Uterus (tissue), 4 donors: ENCODE measurements at places on chromosomes 7 and 10. TPM values are rescaled to one million over a fixed set of nuclear protein-coding genes. Genes with fewer than 3 reads are reported as not detected.
A peak's percentile ranks its signal among the peaks of the same experiment; 100 is the strongest.

Gene PDK4
- total RNA-seq = 133 TPM

Gene OR9A2
- not detected for total RNA-seq

Gene CALHM1
- total RNA-seq = not detected

Gene TCERG1L
- total RNA-seq = not detected

Gene FFAR4
- total RNA-seq = not detected

Gene WEE2
- not detected for total RNA-seq

Gene ACTR3C
- 13.1 TPM for total RNA-seq

Gene PLEKHS1
- total RNA-seq = 0.14 TPM

Gene SYCE1
- total RNA-seq = 1.0 TPM

Gene ZNF804B
- not detected for total RNA-seq

Gene TMEM229A
- total RNA-seq = 7.1 TPM

Gene ZNF425
- 4.8 TPM for total RNA-seq

Gene CLCN1
- total RNA-seq = not detected

DNA sequence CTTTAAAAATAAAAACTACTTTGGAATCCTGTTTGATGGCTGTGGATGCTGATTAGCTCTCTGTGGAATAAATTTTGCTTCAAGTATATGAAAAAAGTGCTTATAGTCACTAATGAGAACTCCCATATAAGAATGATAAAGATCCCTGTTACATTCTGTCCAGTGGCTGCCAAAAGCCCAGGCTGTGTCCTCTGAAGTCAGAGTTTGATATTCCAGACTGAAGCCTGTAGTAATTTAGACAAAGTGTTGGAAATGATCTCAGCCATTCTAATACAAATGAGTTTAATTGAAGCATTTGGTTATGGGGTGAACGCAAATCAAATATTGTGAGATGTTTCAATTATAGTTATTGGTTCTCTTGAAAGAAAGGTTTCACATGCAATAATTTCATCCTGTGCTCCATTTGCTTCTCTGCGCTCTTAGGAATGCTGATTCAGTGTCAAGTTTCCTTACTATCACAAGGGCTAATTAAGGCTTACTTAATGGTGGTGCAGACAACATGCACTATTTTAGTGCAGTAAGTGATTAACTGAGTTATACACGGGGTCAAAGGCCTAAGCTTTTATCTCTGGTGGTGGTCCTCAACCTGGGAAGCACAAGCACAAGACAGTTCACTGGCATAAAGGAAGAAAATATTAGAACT lies 867.6 kb downstream of the SORCS1 start:
- DNase-seq = no peak

DNA sequence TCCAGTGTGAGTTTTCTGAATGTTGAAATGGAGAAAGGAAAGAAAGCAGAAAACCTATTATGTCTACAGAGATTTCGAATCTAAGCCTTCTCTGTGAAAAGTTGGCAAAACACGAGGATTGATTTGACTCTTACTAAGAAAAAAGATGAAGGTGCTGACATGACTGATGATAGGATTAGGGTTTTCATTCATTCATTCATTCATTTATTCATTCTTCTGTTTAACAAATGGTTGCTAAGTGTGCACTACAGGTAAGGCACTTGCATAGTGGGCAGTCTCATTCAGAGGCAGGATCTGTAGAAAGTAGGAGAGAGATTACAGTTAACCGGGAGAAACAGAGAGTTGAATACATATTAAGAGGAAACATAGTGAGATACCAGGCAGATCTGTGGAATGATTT lies 137.1 kb downstream of the ZNF365 start:
- no peak for DNase-seq

GRCh38 chr10:61359452-61359851 lies 93.7 kb downstream of the TMEM26 start:
- DNase-seq = no peak

- no peak for DNase-seq
These were observed 208.5 kb downstream of the EXOC4 start for GRCh38 chr7:133461421-133461820.

- no peak for DNase-seq
These were observed 13.3 kb downstream of the GPR37 start for GRCh38 chr7:124752310-124752709.

- no peak for DNase-seq
These were observed 238.9 kb upstream of the PLXNA4 start for GRCh38 chr7:132815130-132815529.

- DNase-seq = no peak
These were observed 148.7 kb downstream of the BICC1 start for GRCh38 chr10:58661336-58661735.

DNA sequence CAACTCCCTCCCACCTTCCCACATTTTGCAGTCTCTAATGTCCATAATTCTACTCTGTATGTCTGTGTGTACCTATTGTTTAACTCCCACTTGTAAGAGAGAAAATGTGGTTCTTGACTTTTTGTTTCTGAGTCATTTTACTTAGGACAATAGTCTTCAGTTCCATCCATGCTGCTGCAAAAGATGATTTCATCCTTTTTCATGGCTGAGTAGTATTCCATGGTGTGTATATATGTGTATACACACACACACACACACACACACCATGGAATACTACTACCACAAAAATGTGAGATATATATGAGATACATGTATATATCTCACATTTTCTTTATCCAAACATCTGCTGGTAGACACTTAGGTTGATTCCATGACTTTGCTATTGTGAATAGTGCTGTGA lies 182.1 kb upstream of the GALNT17 start:
- no peak for DNase-seq

DNA sequence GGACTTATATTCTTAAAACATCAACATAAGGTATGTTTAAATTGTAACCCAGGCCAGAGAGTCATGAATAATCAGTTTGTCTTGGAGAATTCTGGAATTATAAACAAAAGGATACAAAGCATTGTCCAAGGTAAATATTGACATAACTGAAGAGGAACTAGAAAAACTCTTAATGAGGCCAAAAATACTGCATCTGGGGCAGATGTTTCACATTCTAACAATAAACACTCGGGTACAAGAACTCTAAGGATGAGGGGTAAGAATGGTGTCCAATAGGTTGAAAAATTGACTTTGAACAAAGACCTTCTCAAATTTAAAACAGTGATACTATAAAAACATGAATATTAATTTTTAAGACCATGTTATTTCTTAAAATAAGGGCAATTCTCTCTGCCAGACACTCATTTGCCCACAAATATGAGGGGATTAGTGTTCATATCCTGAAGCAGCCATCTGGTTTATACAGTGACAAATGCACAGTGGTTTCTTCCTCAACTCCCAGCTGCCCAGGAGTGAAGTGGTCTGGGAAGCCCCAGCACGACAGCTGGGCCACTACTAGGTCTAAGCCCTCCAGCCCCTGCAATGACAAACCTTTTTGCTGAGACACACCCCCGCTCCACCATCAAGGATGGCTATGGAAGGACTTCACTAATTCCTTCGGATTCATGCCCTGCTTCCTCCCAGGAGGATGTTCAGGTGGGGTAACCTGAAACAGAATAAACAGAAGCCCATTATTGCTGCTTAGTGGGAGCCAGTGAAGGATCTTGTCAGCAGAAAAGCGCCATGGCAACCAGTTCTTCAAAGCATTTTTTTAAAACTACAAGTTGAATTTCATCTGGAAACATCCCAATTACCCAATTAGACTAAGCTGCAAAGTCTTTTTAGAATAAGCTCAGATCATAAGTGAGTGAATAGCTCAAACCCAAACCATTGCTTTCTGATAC lies 107.5 kb upstream of the ARID5B start:
- DNase-seq = no peak

DNA sequence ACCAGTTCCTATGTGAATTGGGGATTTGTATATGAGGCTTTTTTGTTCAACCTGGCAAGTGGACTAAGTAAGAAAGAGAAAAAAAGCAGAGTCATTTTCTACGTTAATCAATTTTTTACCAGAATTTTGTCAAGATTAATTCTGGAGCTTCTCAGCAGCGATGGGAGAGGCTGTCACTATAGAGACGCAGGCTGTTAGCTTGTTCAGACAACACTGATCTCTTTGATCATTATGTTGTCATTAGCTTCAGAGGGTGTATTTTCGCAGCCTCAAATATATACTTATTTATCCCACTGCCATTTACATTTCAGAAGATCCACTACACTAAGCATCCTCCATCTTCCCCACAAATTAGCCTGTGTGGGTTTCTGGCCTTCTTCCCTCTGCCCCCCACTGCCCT lies 196.7 kb upstream of the PFKP start:
- DNase-seq = no peak

DNA sequence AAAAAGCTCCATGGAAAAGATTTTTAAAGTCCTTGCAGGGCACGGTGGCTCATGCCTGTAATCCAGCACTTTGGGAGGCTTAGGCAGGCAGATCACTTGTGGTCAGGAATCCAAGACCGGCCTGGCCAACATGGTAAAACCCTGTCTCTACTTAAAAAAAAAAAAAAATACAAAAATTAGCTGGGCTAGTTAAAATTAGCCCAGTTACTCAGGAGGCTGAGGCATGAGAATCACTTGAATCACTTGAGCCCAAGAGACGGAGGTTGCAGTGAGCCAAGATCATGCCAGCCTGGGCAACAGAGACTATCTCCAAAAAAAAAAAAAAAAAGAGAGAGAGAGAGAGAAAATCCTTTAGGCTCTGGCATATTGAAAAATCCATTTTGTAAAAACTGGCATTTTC lies 61.9 kb downstream of the CCDC6 start:
- DNase-seq = no peak

- DNase-seq = no peak
These were observed 302.2 kb downstream of the ADARB2 start for GRCh38 chr10:1434912-1435692.

GRCh38 chr7:15686957-15687545 lies 568 bp upstream of the MEOX2 start:
- DNase-seq = no peak

DNA sequence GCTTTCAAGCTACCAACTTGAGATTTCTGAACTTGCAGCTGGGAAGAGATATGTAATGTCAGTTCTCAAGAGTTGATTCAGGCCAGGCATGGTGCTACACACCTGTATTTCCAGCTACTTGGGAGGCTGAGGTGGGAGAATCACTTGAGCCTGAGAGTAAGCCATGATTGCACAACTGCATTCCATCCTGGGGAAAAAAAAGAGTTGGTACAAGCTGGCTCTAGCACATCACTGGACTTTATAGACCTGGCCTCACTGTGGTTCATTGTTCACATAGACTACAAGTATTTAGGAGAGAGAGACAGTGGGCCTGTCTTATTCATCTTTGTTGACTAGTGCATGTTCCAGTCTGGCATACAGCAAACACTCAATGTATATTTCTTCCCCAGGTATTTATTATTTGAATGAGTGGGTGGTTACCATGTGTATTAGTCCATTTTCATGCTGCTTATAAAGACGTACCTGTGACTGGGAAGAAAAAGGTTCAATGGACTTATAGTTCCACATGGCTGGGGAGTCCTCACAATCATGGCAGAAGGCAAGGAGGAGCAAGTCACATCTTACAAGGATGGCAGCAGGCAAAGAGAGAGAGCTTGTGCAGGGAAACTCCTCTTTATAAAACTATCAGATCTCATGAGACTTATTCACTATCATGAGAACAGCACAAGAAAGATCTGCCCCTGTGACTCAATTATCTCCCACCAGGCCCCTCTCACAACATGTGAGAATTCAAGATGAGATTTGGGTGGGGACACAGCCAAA lies 176.5 kb downstream of the PFKFB3 start:
- DNase-seq = no peak

GRCh38 chr10:97682042-97682441 lies 5.0 kb downstream of the AVPI1 start:
- DNase-seq = no peak

- no peak for DNase-seq
These were observed 5.0 kb downstream of the CD36 start for GRCh38 chr7:80643336-80643915.

GRCh38 chr10:69769395-69769992 lies 32.2 kb upstream of the COL13A1 start:
- DNase-seq = no peak

DNA sequence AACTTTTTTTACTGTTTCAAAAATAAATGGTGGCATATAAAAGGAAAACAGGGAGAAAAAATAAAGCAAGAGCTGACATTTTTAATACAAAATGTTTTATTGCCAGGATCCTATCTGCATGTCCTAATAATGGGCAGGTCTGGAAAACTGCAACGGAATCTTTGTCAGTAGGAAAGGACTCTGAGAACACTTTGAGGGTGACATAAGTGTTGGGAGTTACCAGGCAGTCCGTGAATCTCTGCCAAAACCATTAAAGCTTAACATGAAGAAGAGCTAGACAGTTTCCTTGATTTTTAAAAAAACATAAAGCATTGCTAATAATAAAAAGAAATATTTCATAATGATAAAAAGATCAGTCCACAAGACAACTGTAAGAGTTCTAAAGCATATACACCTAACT lies 80.7 kb downstream of the AGMO start:
- peak; percentile 17 for DNase-seq

GRCh38 chr7:28081016-28081415 lies 99.6 kb downstream of the JAZF1 start:
- DNase-seq = no peak

DNA sequence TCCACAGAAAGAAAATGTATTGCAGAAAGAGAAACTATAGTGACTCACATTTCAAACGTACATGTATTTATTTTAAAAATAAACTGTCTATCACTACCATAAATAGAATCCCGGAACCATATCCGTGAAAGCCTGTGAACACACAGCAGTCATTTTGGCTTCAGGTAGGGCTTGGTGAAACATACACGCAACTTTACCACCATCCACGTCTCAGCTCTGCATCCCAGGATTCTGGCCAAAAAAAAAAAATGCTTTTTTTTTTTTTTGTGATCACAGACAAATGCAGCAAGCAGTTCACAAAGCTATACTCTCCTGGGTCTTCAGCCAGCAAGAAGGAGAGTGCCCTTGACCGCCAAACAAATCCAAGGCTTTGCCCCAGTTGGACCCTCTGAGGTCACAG lies 56.8 kb upstream of the OCM2 start:
- no peak for DNase-seq

GRCh38 chr7:127820732-127821085 lies 168.7 kb downstream of the SND1 start:
- DNase-seq = no peak

DNA sequence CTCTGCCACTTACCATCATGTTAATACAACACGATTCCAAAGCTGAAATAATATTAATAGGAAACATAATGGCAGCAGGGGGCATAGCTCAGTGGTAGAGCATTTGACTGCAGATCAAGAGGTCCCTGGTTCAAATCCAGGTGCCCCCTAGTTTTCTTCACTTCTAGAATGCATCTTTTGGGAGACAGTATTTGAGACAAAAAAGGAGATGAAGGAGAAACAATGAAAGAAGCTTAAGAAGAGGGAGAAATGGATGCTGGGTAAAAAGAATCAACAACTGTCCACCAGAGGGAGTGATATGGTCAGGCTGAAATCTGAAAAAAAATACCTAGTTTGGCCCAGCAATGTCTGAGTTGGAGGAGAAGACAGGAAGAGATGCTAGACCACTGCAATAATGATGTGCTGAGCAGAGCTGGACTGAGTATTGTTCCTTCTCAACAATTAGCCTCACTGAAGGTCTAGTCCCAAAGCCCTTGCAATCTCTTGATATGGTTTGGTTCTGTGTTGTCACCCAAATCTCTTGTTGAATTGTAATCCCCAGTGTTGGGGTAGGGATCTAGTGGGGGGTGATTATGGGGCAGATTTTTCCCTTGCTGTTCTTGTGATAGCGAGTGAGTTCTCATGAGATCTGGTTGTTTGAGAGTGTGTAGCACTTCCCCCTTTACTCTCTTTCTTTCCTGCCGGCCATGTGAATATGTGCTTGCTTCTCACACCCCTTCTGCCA lies 48.3 kb downstream of the ZNF783 start:
- no peak for DNase-seq
